ENCODE measurements at places on chromosomes 3 and 15. TPM values are rescaled to one million over a fixed set of nuclear protein-coding genes. Genes with fewer than 3 reads are reported as not detected.

Gene PP2D1
- total RNA-seq, result not detected

Gene CLEC3B
- not detected for total RNA-seq

Gene LRRN1
- 1.7 TPM for total RNA-seq

Gene SERPINI2
- total RNA-seq, result 0.46 TPM

Gene PRSS50
- not detected for total RNA-seq

Gene C3orf85
- not detected for total RNA-seq

Gene ULK4
- total RNA-seq, result 17.6 TPM

Gene ZIC1
- total RNA-seq, result not detected

Gene MAP6D1
- 5.9 TPM for total RNA-seq

Gene AMOTL2
- total RNA-seq, result 67.2 TPM

Gene ZMYND10
- 0.69 TPM for total RNA-seq

Gene PRTG
- total RNA-seq, result 26.2 TPM

Gene AMIGO3
- total RNA-seq, result 0.69 TPM

Gene SIN3A
- total RNA-seq, result 32.2 TPM

Gene EXD1
- total RNA-seq, result not detected

Gene DNAJA4
- 50.3 TPM for total RNA-seq

Gene ASB7
- total RNA-seq, result 23.3 TPM

Gene DYNLT2B
- total RNA-seq, result 5.5 TPM

Gene PPARG
- 3.6 TPM for total RNA-seq

Gene CA12
- total RNA-seq, result 17.1 TPM

Gene ARGFX
- total RNA-seq, result not detected

Gene IRAK2
- total RNA-seq, result 7.6 TPM

Gene GMNC
- total RNA-seq, result not detected

Gene NR2E3
- total RNA-seq, result not detected

Gene GOLGA6A
- 0.46 TPM for total RNA-seq

Gene ITPKA
- total RNA-seq, result 0.36 TPM

Gene THPO
- total RNA-seq, result not detected

All from melanocyte of skin (primary cell).